ENCODE measurements at places on chromosomes 1 and 21.

DNA sequence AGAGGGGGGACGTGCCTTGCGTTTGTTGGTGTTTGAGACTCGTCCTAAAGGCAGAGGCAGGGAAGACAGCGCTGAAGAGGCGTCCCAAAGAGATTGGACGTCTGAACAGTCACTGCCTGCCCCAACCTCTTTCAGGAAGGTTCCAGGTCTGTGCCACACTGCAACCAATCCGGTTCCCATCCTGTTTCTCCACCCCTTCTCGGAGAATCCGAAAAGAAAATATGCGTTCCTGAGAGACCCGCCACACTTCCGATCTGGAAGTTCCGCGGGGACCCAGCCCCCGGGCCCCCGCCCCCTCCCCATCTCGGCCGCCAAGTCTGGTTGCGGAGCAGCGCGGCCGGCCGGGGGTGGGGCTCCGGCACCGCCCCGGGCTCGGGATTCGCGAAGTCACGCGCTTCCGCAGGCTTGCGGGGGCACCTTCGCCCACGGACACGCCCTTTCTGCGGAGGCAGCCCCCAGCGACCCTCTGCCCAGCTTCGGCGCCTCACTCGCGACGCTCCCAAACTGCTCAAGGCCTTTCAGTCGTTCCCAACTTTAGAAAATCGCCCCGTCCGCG is 124.5 kb upstream of the DPYD start:
- no peak for DNase-seq

- DNase-seq: no peak
Measured at GRCh38 chr1:52867087-52867863, 24.7 kb downstream of the ZYG11A start.

GRCh38 chr1:63693944-63694571 is 79.8 kb upstream of the ROR1 start:
- DNase-seq: no peak

DNA sequence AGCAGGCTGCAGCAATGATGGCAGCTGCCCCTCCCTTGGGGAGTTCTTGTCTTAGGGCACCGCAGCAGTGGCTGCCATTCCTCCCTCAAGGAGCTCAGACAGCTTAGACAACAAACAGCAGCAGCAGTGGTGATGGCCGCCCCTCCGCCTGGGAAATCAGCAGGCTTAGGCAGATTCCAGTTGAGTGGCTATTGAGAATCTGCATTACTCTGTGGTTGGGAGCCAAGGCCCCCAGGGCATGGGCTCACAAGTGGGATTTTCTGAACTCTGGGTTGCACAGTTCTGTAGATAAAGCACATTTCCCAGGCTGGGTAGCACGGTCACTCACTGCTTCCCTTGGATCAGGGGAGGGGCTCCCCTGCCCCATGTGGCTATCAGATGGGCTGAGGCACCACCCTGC is 1280.7 kb upstream of the TMPRSS15 start:
- no peak for DNase-seq

DNA sequence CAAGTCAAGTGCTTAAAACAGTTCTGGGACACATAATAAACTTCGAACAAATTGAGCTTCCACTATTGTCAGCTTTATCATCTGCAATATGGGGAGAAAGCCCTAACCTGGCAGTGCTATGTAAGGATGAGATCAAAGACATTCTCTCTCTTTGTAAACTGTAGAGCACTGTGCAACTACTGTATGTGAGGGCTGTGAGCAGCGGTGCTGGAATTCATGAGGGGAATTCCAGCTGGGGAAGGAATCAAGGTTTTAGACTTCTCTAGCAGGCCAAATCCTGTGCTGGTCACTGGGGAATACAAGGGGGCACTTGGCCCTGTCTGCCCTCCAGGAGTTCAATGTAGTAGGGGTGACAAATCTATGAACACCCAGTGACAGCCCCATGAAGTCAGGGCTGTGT is 9.3 kb downstream of the FAM151A start:
- DNase-seq: no peak

Data from thymus (tissue), 14 donors.